ENCODE measurements at places on chromosomes 4 and X.
A peak's percentile ranks its signal among the peaks of the same experiment; 100 is the strongest.

- DNase-seq: peak; percentile 50
Measured at GRCh38 chr4:173025131-173025530, 143.5 kb upstream of the GALNT7 start.

DNA sequence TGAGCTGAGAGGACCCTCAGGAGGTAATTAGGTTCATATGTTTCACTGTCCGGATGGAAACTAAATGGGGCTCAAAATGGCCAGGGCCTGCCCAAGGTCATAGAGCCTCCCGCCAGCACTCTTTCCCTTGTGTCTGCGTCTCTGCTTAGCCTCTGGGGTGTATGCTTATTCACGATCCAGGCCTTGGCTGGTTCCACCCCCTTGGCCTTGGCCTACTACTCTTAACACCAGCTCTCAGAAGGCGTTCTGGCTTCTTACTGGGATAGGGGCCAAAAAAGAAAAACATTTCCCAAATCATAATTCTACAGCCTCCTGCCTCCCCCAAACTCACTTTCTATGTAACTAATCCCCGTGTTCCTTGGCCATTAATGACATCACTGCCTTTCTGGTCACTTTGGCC, 68.8 kb downstream of the RTL5 start:
- no peak for DNase-seq

DNA sequence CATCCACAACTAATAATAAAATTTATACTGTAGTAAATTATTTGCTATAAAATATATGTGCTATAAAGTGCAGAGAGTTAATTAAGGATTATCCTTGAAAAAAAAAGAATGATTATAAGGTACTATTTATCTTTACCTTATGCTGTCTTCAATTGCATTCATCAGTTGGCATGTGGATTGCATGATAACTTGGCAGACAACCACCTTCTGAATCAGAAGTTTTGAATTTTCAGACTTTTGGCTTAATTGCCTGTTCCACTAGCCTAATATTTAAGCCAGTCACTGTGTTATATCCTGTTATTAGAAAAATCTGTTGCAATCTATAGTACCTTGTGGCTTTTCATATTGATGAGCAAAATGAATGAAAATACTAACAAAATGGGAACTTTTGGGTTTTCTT, 1040.3 kb upstream of the PCDH10 start:
- no peak for DNase-seq

DNA sequence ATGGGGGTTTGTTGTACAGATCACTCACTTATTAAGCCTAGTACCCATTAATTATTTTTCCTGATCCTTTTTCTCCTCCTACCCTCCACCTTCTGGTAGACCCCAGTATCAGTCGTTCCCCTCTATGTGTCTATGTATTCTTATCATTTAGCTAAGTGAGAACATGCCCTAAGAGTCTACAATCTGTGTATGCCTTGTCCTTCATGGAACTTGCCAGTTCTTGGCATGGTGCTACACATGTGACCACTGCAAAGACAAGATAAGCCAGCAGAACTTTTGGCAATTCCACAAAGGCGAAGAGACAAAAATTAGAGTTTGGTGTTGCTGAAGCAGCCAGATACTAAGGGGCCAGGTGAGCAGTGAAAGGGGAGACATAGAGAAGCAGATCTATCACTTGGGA, 101.3 kb downstream of the CORIN start:
- no peak for DNase-seq

- DNase-seq: no peak
Measured at GRCh38 chr4:184763150-184763780, 29.4 kb upstream of the CENPU start.

GRCh38 chr4:143054971-143055370, 129.7 kb upstream of the USP38 start:
- DNase-seq: no peak

- DNase-seq: no peak
Measured at GRCh38 chr4:175273995-175274753, 356.0 kb downstream of the ADAM29 start.

DNA sequence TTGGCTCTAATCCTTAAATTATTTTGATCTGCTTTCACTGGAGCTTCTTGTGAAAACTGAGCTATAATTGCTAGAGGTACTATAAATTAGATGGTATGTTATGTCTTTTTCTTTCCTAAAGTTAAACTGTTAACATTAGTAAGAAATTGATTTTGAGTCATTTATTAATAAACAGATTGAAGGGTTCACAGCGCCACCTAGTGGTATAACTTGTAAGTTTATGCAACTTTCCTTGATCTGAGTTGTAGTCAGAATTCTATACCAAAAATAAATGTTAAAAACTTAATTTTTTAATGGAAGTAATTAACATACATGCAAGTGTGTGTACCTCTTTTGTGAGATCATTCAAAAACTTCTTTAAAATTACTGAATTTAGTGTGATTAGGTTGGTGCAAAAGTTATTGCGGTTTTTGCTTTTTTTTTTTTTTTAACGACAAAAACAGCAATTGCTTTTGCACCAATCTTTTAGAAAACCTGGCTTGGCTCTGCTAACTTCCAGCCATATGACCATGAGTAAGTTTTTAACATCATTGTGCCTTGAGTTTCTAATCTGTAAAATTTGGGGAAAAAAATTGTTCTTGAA, 151.5 kb downstream of the CENPC start:
- DNase-seq: no peak

DNA sequence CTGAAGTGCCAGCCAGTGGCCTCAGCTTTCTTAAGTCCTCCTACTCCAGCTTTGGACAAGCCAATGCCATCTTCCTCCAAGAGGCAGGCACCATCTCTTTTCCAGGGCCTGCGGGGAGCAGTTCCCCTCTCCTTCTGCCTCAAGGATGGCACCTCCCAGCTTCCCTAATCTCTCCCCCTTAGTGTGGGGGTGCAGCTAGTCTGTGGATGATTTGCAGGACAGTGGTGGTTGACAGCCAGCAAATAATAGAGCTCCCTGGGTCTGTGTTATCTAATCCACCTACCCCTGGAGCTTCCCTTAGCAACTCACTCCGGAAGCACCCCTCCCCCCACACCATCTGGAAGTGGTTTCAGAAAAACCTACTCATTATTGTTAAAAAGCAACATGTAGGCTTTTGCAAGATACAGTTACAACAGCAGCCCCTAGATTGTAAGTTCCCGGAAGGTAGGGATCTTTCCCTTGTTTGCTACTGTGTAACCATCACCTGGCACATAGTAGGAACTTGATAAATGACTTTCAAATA, 247.1 kb downstream of the BCOR start:
- no peak for DNase-seq

GRCh38 chr4:78938474-78938867, 767 bp downstream of the PAQR3 start:
- no peak for DNase-seq

DNA sequence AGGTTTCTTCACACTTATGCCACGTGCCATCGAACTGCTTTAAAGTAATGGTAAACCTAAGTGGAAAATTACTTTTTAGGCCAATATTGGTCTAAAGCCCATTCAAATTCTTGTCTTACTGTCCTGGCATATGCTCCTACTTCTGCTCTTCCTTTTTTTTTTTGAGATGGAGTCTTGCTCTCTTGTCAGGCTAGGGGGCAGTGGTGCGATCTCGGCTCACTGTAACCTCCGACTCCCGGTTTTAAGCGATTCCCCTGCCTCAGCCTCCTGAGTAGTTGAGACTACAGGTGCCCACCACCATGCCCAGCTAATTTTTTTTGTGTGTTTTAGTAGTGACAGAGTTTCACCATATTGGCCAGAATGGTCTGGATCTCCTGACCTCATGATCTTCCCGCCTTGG, 129.0 kb upstream of the TECRL start:
- DNase-seq: no peak

- no peak for DNase-seq
Measured at GRCh38 chr4:140793291-140793690, 37.1 kb upstream of the TBC1D9 start.

- no peak for DNase-seq
Measured at GRCh38 chr4:45346816-45347435, 620.6 kb upstream of the GNPDA2 start.

DNA sequence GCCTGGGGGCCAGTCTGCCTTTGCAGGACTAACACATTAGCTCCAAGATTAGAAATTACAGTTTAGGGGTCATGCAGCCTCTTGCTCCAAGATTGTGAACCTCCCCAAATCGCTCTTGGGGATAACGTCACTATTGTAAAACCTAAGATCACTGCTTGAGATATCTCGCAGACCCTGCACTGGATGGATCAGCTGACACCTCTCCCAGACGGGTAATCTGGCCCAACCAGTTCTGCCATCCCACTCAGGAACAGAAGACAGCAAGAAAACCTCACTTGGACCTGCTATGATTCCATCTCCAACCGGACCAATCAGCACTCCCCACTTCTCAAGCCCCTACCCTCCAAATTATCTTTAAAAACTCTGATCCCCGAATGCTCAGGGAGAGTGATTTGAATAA, 431.2 kb downstream of the GPM6A start:
- no peak for DNase-seq

GRCh38 chr4:24226023-24226422, 336.2 kb upstream of the PPARGC1A start:
- no peak for DNase-seq

DNA sequence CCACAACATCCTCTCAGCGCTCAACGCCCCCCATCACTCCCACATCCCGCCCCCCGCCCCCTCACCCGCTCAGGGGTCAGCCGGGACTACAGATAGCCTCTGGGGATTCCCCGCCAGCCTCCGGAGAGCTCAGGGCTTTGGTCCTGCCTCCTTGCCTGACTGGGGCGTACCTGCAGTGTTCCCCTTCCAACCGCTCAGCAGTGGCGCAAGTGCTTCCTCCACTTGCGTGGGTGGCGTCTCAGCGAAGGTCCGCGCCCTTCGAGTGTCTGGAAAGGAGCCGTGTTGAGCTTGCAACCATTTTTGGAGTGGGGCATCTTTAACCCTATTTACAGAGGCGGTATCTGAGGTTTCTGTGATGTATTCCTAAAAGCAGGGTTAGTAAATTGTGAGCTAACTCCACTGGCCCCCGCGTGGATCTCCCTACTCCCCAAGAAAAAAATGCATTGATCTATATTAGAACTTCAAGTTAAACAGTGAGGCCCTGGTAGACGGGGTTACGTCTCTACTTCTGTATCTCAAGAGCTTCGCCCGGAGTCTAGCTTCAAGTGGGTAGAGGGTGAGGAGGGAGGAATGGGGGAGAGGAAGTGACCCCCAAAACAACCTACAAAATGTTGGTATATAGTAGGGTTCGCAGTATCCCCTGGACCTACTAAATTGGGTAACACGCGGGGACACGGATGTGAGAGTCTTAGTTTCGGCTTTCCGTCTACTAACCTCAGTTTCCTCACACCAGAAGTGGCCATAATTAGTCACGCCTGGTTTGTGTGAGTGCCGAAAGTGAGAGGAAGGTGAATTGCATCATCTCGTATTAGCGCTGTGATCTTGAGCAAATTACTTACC, 16.1 kb downstream of the NKX3-2 start:
- peak; percentile 37 for DNase-seq

- no peak for DNase-seq
Measured at GRCh38 chr4:140790765-140791164, 34.6 kb upstream of the TBC1D9 start.

- no peak for DNase-seq
Measured at GRCh38 chrX:13128104-13128503, 83.7 kb upstream of the FAM9C start.

DNA sequence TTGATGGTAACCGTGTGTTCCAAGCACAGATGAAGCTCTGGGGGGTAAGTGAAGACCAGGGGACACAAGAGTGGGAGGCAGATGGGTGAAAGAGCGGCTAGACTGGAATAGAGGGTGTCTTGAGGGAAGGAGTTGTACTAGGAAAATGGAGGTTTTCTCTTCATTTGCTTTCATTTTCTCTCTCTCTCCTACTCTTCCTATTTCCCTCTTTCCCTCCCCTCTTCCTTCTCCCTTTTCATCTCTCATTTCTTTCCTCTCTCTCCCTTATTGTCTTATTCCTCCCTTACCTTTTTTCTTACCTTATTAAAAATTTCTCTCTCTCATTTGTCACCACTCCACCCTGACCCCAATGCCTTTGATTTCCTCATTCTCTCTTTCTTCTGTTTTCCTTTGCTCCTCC, 3.0 kb downstream of the ITGB1BP2 start:
- no peak for DNase-seq

DNA sequence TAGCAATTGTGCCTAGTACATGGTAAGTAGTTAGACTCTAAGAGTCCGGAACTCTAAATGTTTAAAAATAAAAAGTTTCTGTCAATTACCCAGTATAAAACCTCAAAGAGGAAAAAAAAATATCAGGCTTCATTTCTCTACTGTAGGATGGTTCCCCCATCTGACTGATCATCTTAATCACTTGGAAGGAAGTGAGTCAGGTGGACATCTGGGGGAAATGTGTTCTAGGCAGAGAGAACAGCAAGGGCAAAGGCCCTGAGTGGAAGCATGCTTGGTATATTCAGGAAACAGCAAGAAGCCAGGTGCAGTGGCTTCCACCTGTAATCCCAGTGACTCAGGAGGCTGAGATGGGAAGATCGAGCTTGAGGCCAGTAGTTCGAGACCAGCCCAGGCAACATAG, 2.9 kb upstream of the EIF1AX start:
- DNase-seq: no peak

GRCh38 chrX:19599253-19599652, 83.9 kb upstream of the MAP3K15 start:
- no peak for DNase-seq

GRCh38 chrX:23819385-23820234, 36.6 kb downstream of the SAT1 start:
- no peak for DNase-seq

GRCh38 chr4:182716192-182716591, 201.0 kb downstream of the DCTD start:
- DNase-seq: no peak

DNA sequence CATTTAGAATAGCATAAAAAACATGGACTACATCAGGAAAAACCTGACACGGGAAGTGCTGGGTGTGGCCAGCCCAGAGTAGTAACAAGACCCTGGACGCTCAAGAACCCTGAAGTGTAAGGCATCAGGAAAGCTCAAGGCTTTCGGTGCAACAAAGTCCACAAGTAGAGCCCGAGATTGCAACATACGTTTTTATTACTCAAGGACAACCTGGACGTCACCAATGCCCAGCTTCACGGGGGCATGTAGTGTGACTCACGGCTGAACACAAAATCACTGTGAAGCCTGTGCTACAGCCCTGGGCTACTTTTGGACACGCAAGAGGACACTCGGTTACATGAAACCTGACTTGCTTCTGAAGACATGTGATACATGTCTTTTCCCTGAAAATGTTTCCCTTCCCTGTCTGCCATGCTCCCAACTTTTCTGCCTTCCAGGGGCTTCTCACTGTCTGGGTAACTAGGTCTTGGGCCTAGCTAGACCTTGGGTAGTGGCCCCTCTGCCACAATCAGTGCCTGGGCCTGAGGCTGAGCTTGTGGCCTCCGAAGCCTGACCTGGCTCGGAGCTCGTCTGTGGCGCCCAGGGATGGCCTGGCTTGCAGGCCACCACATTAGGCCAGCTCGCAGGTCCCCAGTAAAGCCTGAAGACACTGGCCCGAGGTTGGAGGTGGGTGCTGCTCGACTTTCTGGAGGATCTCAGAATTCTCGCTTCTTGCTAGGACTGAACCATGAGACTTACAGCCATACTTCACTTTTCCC, 9.2 kb downstream of the IRAK1 start:
- no peak for DNase-seq

DNA sequence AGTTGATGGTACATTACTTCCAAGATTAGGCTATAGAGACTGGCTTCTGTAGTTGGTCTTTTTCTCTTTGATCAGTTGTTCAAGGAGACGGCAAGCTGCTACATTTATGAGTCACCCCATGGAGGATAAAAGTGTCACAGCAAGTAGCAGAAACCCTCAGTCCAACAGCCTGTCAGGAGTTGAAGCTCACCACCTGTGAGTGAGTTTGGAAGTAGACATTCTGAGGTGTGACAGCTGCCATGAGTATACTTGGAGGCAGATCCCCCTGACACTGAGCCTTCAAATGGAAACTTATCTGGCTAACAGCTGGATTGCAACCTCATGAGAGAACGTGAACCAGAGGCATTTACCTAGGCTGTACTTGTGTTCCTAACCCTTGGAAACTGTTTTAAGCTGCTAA, 68.0 kb downstream of the CCNG2 start:
- DNase-seq: no peak

All from mesothelial cell of epicardium (in vitro differentiated cells).